BE2C (cell line): ENCODE measurements at places on chromosomes 3 and 15.
A peak's percentile ranks its signal among the peaks of the same experiment; 100 is the strongest.

GRCh38 chr3:40476478-40477470 is at the start of gene ZNF619:
Gene ZNF619, plus strand, starts transcription at chr3:40477122. Its CDS starts 858 bp downstream, at chr3:40477980.
- peak; percentile 54 for DNase-seq

DNA sequence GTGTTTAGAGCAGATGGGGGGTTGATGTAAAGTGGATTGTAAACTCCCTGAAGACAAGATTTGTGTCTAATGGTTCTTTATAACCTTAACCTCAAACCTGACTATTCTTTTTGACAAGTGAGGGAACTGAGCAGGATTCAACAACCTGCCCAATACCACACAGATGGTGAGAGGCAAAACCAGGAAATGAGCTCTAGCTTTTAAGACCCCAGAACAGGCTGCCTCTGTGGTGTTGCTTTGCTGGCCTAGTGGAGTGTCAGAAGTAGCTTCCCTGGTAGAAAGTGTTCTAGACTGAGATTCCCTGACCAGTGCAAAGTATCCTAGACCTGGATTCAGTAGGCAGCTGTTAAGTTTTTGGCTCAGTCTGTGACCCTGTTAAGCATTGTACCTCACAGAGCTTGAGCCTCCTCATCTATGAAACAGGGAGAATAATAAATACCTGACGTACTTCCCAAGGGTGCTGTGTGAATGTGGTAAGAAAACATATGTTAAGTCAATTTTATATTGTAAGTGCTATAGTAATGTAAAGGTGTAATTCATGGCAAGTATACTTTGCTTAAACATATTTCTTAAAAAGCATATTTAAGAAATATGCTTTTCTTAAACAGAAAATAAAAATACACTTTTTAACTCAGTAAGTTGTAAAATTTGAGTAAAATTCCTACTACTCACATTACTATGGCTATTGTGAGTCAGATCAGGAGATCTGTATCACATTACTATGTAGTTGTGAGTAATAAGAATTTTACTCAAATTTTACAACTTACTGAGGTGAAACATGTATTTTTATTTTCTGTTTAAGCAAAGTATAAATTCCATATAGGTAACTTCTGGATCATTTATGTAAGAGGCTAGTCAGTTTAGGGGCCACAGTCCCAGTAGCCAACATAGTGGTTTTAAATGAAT is 8.8 kb downstream of the GPR87 start:
- no peak for DNase-seq

DNA sequence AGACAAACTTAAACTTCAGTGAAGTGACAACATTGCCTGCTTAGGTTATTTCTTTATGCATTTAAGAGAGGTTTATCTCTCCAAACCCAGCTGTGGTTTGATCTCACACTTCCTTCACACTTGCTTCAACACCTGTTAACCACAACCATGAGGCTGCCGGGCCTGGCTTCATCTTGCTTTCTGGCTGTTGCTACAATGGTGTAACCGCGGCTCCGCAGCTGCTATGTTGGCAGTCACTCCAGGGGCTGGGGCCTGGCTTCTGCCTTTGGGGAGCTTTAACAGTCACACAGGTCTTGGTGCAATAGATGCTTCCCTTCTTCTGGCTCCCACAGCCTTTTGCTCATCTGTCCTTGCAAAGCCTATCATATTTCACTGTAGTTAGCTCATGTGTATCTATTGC is 72.9 kb upstream of the MNS1 start:
- no peak for DNase-seq

DNA sequence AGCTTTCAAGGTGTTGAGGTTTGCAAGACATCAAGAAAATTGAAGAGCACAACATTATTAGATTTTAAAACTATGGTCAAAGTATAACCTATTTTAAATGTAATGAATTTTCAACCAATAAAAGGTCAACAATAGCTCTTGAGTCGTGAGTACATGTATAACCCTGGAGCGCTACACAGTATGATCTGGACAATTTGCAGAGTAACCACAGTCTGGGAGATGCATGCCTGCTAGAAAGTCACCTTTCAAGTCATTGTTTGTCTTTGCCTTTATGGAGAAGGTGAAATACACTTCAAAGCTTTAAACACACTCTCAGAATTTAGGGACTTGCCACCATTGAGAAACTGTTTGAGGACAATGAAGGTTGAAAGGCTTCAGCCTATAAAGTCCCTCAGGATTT is 112.6 kb upstream of the ALCAM start:
- no peak for DNase-seq

- no peak for DNase-seq
Observed at GRCh38 chr3:59518283-59519055, 468.6 kb upstream of the CFAP20DC start.

GRCh38 chr3:185555860-185556347 is 3.5 kb upstream of the LIPH start:
- no peak for DNase-seq

DNA sequence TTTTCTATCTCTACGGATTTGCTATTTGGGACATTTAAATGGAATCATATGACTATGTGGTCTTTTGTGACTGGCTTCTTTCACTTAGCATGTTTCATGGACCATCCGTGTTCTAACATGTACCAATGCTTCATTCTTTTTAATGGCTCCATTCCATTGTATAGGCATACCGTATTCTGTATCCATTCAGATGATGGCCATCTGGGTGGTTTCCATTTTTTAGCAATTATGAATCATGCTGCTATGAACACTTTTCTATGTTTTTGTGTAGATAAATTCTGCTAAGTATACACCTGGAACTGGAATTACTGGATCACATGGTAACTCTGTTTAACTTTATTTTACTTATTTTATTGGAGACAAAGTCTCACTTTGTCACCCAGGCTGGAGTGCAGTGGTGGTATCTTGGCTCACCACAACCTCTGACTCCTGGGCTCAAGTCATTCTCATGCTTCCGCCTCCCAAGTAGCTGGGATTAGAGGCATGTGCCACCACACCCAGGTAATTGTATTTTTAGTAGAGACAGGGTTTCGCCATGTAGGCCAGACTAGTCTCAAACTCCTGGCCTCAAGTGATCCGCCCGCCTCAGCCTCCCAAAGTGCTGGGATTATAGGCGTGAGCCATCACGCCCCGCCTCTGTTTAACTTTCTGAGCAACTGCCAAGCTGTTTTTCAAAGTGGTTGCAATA is 13.4 kb downstream of the UBP1 start:
- no peak for DNase-seq

DNA sequence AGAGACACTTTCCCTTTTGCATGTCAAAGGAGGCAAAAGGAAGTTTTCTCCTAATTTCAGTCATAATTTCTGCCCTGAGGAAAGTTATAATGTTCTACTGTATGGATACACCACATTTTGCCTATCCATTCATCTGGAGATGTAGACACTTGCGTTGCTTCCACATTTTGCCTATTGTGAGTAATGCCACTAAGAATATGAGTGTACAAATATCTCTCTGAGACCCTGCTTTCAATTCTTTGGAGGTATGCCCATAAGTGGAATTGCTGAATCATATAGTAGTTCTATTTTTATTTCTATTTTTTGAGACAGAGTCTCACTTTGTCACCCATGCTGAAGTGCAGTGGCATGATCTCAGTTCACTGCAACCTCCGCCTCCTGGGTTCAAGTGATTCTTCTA is 3.6 kb upstream of the CD276 start:
- no peak for DNase-seq

DNA sequence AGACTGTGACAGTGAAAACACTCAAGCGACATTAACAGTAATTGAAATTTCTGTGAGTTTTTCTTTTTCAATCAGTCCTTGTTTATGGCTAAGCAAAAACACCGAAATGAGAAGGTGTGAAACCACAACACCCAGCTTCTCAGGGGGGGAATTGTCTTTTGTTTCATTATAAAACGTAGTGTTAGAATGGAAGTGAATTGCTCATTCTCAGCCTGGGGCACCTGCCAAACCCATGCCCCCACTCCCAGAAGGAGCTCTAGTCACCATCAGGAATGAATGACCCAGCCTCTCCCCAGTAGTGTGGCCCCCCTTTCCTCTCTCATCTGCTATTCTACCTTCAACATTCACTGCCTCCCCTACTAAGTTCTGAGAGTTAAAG is 185.8 kb upstream of the CFAP20DC start:
- no peak for DNase-seq

DNA sequence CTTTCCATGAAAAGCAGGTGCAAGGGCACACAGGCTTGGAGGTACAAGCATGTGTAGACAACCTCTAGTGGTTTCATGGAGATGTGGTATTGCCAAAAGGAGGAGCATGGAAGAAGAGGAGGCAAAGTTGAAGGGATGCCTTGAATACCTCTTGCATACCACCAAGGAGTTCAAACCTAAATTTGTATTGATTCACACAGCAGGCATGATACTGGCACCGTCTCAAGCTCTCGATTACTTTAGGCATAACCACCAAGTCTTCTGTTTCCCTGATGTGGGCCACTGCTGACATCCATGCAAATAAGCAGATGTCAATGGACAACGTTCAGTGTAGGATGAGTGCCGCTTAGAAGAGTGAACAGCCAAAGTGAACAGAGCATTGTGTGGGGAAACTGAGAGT is 87.1 kb downstream of the SCN11A start:
- no peak for DNase-seq

- no peak for DNase-seq
Observed at GRCh38 chr15:98394546-98394945, 253.8 kb upstream of the IGF1R start.

DNA sequence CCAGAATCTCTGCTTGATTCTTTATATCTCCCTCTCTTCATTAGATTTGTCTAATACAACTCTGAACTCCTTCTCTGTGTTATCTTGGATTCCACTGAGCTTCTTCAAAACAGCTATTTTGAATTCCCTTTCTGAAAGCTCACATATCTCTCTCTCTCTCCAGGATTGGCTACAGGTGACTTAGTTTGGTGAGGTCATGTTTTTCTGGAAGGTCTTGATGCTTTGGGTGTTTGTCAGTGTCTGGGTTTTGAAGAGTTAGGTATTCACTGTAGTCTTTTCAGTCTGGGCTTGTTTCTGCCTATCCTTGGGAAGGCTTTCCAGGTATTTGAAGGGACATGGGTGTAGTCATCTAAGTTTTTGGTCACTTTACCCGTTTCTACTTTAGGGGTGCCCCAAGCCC is 781.8 kb downstream of the FHIT start:
- DNase-seq = no peak

DNA sequence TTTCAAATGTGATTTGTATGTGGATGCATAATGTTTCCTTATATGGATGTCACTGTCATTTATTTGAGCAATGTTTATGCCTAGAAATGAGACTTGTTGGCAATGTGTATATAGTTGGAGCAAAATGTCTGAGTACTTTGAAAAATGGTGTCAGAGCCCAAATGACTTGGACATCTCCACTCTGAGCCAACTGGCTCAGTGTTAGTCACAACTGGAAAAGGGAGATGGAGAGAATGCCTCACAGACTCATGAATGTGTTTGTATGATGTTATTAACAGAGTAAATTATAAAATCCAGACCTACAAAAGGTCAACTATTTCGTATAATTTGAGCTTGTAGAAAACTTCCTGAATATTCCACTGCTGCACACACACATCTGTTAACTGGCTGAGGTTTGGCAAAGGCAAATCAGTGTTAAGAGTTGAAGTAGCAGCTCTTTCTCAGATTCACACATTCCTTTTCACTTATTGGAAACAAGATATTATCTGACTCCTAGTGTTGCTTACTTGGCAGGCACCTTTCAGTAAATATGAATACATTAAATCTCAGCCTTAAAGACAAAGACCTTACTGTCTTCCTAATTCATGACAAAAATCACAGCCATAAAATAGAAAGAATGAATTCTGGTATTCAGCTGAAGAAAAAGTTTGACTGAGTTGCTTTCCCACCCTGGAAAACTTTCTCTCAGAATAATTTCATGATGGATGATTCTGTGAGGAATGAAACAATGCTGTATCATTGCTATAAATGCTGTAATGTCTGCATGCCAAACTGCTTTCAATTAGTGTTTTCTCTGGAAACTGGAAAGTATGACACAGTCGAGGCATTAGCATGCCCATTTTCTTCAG is 27.0 kb downstream of the ADIPOQ start:
- DNase-seq = no peak

- no peak for DNase-seq
Observed at GRCh38 chr3:182491577-182491976, 301.7 kb upstream of the ATP11B start.

DNA sequence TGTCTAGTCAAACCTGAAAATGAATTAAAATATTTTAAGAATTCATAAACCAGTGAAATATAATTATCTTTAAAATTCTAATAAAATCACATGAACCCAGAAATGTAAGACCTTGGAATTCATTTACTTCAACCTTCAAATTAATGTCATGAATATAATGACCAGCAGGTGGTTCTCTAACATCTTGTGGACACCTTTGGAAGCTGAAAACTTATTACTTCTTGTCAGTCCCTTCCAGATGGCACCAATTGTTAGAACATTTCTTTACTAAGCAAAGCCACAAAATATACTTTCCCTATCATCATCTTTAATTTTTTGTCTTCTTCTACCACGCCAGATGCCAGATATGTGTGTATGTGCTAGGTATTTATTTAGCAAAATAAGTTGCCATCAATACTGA is 240.0 kb downstream of the MBNL1 start:
- no peak for DNase-seq

GRCh38 chr3:31482493-31483200 is 50.1 kb upstream of the STT3B start:
- no peak for DNase-seq

- DNase-seq = no peak
Observed at GRCh38 chr3:180624714-180625113, 22.8 kb downstream of the TTC14 start.

GRCh38 chr3:179898024-179898423 is 138.7 kb downstream of the PEX5L start:
- DNase-seq = peak; percentile 78

GRCh38 chr3:123068601-123069381 is 2.0 kb downstream of the PDIA5 start:
- DNase-seq = no peak

- DNase-seq = no peak
Observed at GRCh38 chr15:64472161-64472560, 11.8 kb downstream of the ZNF609 start.

DNA sequence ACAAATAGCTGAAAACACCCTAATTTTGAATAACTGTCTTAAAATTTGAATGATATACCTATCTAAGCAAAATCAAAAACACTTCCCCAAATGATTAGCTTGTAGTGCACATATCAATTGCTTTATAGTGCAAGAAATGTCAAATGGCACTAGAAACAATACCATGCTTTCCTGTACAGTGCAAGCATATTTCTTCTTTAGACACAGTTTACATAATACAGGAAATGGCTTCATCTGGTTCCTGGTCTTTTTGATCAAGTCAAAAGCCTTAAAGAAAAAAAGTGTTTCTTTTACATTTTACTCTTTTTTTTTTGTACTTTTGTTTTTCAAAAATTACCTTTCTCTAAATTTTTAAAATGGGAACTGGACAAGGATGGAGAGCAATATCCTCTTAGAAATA is 352.1 kb downstream of the MECOM start:
- DNase-seq = no peak
